Spinal cord (tissue), 10 donors: ENCODE measurements at places on chromosomes 5 and 9.

- DNase-seq, result no peak
Observed at GRCh38 chr5:127370631-127371030, 80.0 kb downstream of the MEGF10 start.

DNA sequence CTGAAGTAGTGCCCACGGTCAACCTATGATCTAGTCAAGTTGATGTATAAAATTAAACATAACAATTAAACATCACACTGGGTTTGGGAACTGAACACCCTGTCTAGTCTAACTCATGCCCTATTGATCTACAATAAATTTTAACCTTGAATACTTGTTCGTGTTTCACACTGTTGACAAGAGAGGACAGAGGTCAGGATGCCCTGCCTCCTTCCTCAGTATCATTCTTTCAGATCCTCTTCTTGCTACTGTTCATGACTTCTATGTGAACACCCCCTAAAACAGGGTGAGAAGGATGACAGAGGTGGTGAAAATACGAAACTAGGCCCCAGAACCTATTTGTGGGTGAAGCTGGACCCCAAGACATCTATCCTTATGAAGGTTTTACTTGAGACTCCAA lies 8.1 kb upstream of the MAT2B start:
- no peak for DNase-seq

- no peak for DNase-seq
Observed at GRCh38 chr9:126667190-126668055, 53.7 kb downstream of the LMX1B start.

- DNase-seq, result no peak
Observed at GRCh38 chr9:72674961-72675360, 153.6 kb downstream of the TMC1 start.

- DNase-seq, result no peak
Observed at GRCh38 chr9:94791435-94791834, 64.9 kb downstream of the AOPEP start.

DNA sequence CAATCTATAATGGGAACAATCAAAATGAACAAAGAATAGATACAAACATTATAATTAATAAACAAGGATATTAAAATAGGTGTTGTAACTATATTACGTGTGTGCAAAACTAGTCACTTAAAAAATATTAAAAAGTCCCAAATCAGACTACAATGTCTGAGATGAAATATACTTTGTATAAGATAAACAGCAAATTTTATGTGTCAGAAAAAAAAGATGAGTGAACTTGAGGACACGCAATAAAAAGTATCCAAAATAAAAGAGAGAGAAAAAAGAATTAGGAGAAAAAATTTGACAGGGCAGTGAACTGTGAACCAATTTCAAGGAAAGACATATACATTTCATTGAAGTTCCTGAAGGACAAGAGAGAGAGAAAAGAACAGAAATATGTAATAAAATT lies 37.0 kb downstream of the AGTPBP1 start:
- no peak for DNase-seq

GRCh38 chr9:7656636-7657035 lies 142.9 kb downstream of the DMAC1 start:
- no peak for DNase-seq

GRCh38 chr9:111896942-111897600 lies 457 bp downstream of the UGCG start:
- no peak for DNase-seq

DNA sequence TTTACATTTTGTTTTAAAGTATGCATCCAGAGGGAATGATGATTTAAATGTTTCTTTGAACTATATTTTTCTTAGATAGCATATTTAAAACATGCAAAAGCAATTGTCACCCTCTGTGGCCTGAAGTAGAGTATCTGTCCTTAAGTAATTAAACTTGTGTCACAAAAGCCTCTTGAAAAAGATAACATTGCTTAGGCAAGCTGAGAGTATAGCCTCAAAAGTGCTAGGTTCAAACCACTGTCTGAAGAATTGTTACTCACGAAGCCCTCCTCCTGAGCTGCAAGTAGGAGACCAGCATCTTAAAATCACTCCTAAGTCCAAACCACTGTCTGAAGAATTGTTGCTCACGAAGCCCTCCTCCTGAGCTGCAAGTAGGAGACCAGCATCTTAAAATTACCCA lies 378.0 kb upstream of the PRR16 start:
- no peak for DNase-seq

DNA sequence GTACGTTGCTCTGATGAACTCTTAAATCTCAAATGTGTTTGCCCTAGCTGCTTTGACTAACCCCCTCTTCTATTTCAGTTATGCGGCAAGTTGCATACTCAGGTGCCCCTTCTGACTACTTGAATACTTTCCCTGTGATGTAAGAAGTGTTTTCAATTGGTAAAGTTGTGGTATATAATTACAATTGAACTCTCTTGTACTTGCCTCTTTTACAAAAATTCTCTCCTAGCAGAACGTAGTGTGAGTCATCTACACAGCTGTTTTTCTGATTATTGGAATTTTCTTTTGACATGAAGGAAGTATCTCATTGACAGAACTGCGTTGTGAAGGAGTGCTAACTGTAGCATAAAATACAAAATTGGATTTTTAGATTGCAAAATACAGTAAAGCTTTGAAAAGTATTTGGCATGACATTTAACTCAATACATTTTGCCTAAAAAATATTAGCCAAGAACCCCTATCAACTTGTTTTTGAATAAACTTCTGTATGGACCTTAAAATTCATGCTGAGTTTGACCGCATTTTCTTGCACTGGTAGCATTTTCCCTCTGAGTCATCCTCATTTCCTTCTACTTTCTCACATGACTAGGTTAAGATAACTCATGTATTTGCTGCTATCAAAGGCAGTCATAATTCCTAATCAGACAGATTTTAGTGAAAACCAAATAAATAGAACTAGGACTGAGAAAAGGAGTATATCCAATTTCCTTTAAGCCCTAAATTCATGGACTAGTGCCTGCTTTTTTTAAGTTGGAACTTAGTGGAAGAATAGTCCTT lies 6.3 kb downstream of the CRHBP start:
- no peak for DNase-seq

GRCh38 chr5:123448017-123448617 lies 24.9 kb upstream of the CEP120 start:
- no peak for DNase-seq

DNA sequence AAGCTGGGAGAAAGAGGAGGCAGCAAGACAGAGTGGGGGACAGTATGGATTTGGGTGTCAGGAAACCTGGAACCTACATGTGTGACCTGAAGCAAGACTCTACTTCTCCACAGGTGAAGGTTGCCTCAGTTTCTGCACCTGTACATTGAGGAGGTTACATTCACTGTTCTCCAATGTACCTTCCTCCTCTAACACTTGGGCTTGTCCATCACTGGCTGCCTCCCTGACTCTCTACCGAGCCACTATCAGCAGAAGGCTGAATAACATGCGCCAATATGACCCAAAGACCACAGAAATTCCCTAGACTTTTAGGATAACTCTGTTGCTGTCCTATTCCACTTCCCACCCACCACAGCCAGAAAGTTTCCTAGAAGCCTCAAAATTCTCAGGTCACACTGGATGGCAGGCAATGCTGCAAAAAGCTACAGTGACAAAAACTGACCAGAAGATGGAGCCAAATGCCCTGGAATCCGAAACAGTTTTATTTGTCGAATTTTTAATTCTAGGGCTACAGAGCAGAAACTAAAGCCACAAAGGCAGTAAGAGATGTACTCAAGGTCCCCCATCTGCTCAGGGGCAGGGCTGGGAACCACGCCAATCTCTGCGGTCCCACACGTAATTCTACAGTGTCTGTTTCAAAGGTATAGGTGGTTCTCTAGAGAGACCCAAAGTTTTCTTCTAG lies 64.4 kb downstream of the FAM114A2 start:
- DNase-seq, result peak; percentile 51

DNA sequence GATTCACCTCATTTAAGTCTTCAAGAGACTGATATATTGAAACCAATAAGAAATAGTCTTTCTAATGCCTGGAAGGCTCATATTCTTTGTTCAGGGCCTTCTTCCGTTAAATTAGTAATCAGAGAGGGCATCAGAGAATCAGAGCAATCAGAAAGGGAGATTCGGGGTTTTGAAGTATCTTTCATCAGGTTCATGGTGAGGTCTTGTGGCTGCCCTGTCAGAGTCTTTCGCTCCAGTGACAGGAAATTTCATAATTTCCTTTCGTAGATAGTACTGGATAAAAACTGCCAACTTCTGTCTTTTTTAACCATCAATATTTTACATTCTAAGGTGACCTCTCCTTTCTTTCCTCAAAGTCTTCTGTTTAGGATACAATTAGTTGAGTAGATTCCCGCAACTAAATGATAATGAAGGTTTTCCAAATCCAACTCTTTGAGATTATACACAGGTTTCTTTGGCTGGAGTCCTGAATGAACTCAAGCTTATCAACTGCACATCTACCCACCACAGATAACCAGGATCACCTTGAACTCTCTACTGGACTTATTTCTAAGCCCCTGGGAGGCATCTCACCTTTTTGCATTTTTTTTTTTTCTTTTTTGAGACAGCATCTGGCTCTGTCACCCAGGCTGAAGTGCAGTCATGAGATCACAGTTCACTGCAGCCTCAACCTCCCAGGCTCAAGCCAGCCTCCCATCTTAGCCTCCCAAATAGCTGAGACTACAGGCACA lies 5.5 kb downstream of the IL31RA start:
- no peak for DNase-seq

DNA sequence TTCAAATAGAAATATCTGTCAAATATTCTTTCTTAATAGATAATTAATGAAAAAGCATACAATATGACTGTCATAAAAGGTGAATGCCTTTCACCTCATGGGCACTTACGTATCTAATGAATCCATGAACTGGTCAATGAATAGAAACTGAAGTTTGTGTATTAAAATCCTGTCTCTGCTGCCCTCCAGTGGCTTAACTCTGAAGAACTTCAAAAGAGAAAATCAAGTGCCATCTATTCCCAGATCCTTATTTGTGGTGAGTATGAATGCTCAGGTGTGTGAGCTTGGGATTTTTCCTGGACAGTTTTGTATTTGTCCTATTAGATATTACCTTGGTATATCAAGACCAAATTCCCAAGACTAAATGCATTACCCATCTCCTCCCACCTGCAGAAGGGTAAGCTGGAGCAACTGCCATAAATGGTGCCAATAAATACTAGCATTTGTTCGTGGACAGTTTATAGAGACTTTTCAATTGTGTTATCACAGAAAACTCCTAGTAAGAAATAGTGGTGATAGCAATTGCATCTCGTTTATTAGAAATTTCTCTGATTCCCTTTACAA lies 44.0 kb upstream of the SVEP1 start:
- DNase-seq, result peak; percentile 46

DNA sequence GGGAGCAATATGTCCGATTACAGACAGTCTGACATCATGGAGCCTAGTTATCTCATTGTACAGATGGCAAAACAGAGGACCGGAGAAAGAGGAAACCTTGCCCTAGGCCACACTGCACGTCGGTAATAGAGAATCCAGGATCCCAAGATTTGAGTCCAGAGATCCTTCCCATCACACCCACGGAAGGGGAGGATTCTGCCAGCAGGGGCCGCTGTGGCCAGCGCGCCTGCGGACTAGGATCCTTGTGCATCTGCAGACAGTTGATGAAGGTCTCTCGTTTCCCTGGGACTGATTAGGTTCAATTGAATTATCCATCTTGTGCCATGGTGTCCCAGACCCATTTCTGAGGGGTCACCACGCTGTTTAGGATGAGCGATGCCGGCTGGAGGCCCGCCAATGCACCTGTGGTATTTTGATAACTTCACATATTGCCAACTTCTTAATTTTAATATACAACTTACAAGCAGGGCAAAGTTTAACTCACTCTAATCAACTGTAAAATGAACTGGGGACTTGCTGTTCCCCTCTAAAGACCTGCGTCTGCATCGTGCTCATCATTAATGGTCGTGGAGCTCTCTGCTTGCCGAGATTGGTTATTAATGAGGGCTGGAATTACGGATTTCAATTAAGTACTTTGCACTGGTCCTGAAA lies 592.7 kb upstream of the BRINP1 start:
- DNase-seq, result peak; percentile 17

- no peak for DNase-seq
Observed at GRCh38 chr5:175609526-175609925, 48.3 kb upstream of the HRH2 start.

GRCh38 chr5:8060953-8061429 lies 192.0 kb downstream of the MTRR start:
- peak; percentile 70 for DNase-seq

DNA sequence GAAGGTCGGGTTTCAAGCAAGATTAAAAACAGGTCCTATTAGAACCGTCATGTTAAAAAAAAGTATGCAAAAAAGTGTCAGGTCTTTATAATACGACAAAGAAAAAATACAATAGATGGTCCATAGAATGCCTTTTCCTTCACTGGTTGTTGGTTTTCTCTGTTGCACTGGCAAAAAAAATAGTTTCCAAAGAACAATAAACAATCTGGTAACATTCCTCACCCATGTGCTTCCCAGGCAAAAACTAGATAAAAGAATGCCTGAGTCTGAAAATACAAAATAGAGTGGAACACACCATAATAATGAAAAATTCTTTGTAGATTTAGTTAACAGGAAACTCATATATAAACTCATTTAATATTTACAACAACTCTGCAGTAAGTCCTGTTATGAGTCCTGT lies 590.0 kb upstream of the DMAC1 start:
- no peak for DNase-seq

GRCh38 chr5:39608024-39608423 lies 183.2 kb upstream of the DAB2 start:
- no peak for DNase-seq

- DNase-seq, result no peak
Observed at GRCh38 chr5:56561455-56561854, 253.9 kb upstream of the MAP3K1 start.

DNA sequence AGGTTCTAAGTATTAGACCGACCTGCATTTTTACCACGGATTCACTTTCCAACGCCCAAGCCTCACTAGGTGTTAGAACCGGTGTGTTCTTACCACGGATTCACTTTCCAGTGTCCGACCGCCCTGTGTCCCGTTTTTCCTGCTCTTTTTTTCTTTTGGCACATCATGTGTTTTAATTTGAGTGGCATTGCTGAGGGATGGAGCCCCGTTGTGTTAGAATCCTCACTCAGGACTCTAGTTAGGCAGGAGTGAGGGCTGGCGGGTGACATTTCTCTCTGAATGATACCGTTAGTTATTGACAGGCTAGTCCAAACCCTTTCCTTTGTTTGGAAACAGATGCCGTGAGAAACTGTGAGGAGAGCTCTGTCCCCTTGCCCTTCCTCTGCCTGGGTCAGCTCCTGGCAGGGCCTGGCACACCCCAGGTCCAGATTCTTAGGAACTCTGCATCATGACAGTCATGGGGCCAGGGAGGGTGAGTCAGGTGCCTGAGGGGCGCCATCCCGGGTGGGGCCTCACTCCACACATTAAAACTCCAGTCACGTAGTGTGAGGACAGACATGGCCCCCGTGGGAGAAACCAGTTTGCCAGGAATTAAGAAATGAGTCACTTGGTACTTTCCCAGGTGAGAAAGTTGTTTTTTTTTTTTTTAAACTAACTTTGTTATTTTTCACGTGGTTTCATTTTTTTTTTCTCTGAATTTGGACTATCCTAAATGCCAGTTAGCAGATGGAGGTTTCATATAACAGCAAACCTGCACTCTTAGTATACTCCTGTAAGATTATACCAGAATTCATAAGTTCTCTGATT lies 15.8 kb downstream of the EXOC3 start:
- no peak for DNase-seq
